D721Med (cell line): ENCODE measurements at places on chromosomes 7 and 10.
A peak's percentile ranks its signal among the peaks of the same experiment; 100 is the strongest.

GRCh38 chr10:130885021-130885655 is 426.4 kb downstream of the TCERG1L start:
- no peak for DNase-seq

DNA sequence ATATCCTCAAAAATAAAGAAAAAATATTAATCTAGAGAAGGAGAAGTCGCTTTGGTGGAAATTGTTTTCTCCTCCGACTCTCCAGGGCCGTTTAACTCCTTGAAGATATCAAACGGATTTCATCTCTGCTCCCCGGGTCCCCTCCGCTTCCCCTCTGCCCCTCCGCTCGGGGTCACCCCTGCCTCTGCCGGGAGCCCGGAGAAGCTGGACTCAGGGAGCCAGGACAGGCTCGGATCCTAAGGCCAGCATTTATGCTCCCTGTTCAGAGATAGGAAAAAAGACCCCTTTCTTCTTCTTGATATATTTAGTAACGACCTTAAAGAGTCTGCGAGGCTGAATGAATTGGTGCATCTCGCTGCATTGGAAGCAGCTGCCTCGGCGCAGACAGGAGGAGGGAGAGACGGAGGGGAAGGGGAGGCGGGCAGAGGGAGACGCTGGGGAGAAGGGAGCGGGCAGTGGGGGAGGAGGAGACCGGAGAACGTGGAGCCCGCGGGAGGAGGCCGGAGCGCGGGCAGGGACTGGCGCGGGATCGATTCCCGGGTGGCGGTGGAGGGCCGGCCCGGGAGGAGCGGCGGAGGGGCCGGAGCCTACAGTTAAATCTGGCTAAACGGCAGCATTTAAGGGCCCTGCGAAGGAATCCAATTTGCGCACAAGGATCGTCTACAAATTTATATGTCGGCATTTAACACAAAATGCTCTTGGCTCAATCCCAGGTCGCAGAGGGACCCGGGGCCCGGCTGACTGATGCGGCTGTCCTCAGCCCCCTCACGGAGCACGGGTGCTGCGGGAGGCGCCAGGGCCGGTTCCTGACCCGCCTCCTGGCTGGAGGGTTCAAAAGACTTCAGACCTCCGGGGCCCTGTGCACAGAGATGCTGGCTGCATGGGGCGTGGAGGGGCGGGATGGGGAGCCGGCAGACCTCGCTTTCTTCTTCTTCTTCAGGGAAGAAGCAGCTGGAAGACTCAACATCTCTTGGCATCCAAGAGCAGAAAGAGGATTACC is 55.6 kb downstream of the CRTAC1 start:
- no peak for DNase-seq

GRCh38 chr10:968546-969199 is 19.6 kb upstream of the GTPBP4 start:
- no peak for DNase-seq

- DNase-seq, result no peak
Observed at GRCh38 chr7:4109481-4110110, 572.5 kb upstream of the FOXK1 start.

DNA sequence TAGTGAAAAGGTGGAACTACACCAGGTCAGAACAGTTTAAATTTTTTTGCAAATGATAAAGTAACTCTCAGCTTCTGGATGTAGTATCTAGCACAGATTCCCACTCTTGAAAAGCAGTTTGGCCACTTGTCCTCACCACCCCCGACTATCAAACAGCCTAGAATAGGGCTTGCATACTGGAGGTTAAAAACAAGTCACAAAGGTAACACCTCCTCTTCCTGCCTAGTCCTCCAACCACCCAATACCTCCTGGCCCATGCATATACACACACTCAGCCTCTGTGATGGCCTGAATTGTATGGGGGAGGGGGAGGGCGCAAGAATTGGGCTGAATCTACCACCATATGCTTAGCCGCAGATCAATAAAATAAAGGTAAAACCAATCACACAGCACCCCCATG is 5.7 kb downstream of the SKAP2 start:
- no peak for DNase-seq

DNA sequence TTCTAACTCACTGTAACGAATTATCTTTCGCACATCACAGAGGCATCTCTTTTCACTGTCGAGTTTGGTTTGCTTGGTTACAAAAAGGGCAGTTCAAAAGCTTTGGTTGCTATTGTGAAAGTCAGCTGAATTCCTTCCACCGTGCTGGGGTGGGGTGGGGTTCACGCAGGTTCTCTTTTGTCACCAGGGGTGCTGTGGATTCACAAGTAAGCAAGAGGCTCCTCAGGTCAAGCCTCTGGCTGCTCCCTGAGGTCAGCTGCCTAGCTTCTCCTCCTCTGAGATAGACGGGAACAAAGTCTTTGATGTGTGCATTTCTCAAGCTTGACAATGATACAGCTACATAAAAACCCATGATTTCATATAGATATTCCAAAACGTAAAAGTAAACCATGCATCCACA is 47.7 kb downstream of the EGFR start:
- no peak for DNase-seq

GRCh38 chr7:12137283-12137682 is 73.8 kb upstream of the TMEM106B start:
- DNase-seq, result no peak

DNA sequence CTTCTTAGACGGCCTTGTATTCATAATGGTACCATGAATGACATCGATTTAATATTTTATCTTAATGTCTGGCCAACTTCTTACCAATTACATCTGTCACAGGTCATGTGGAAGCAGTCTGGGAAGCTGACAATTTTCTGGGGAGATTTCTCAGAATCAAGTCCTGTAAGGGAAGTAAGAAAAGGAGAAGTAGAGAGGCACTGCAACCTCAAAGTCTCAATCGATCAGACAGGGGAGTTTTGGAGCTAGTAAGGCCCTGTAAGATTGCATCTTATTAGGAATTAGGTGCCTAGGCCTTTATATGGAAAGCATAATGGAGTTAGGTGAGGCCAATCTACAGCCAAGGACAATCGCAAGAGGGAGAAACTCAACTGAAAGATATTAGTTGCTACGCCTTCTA is 694.6 kb upstream of the SORCS1 start:
- DNase-seq, result no peak

- DNase-seq, result no peak
Observed at GRCh38 chr7:27617651-27618381, 44.9 kb downstream of the HIBADH start.

- no peak for DNase-seq
Observed at GRCh38 chr10:80137031-80137862, 4.7 kb downstream of the PLAC9 start.

GRCh38 chr7:151008143-151008510 is 16.2 kb downstream of the ATG9B start:
- no peak for DNase-seq

- no peak for DNase-seq
Observed at GRCh38 chr7:2523941-2524807, 4.6 kb downstream of the LFNG start.

- no peak for DNase-seq
Observed at GRCh38 chr7:100866729-100867039, 503 bp upstream of the TRIP6 start.

DNA sequence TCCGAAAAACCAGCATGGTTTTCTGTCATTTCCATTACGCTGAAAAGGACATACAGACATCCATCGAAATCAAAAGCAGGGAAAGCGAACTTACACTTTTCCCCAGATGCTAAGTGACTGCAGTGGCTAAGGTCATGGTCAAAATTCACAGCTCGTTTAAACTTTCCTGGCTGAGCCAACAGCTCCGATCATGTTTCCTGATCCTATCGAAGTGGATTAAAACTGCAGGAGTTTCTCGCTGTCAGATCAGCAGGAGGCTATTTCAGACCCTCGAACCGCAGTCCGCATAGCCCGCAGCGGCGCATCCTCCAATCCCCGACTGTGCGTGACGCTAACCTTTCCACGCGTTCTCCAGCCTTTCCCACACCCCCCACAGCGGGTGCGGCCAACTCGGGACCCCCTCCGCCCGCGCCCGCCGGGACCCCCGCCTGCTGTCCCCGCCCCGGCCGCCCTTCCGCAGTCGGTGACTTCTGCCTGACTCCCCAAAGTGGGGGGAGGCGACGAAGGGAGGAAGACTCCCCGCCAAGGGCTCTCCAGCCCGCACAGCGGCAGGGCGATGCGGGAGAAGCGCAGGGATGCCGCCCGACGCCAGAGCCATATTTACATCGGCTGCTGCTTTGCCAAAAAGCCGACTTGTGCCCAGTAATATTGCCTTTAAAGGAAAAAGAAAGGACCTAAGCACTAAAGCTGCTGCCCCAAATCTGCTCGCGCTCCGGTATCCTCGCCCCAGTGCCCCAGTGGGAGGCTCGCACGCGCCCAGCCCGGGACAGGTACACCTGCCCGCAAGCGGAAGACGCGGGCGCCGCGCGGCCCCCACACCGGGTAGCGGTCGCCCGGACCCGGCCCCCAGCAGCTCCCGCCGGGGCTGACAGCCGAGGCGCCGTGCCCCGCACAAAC is 1.2 kb downstream of the PIP4K2A start:
- no peak for DNase-seq

GRCh38 chr10:78919181-78919966 is 149.4 kb upstream of the ZMIZ1 start:
- no peak for DNase-seq

GRCh38 chr10:131860311-131860710 is 40.5 kb upstream of the PPP2R2D start:
- DNase-seq, result no peak

GRCh38 chr10:12902135-12902572 is 99.4 kb downstream of the CCDC3 start:
- DNase-seq, result peak; percentile 53

DNA sequence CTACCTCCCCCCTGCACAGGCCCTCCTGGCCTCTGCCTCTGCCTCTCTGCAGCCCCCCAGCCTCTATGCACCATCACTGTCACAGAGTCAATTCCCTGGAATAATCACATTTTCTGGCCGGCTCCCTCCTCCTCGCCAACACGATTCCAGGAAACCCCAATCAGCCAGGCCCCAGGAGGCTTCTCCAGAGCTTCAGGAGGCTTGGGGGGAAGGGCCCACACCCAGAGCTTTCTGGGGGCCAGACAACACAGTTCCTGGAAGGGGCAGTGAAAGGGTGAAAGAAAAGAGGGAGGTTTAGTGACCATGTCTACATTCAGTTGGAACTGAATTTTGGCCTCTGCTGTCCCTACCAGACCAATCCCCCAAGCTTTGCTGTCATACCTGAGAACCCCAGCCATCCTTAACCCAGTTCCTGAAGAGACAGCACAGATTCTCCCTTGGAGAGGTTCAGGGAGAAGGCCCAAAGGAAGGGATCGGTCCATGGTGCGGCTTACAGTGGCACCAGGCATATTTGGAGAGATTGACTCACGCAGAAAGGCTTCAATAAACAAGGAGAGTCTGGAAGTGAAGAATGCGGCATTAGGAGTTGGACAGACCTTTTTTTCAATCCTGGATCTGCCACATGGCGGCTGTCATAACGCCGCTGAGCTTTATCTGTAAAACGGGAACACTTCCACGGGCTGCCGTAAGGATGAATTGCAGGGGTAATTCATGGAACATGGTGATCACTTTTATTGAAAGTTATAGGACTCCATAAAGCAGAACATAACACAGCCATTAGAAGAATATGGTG is 89.0 kb downstream of the NEURL1 start:
- DNase-seq, result no peak

GRCh38 chr7:1971946-1972654 is 260.6 kb downstream of the MAD1L1 start:
- no peak for DNase-seq
